ENCODE measurements at places on chromosomes 13 and 19.
A peak's percentile ranks its signal among the peaks of the same experiment; 100 is the strongest.

- H3K36me3 ChIP-seq, result no peaks in the 10 kb centered on the region
- H3K27ac ChIP-seq, result no peak overlapping the region
- no peak overlapping the region for H3K4me3 ChIP-seq
- no peak for DNase-seq
These were observed 87.5 kb downstream of the TSHZ3 start for GRCh38 chr19:31261603-31262212.

DNA sequence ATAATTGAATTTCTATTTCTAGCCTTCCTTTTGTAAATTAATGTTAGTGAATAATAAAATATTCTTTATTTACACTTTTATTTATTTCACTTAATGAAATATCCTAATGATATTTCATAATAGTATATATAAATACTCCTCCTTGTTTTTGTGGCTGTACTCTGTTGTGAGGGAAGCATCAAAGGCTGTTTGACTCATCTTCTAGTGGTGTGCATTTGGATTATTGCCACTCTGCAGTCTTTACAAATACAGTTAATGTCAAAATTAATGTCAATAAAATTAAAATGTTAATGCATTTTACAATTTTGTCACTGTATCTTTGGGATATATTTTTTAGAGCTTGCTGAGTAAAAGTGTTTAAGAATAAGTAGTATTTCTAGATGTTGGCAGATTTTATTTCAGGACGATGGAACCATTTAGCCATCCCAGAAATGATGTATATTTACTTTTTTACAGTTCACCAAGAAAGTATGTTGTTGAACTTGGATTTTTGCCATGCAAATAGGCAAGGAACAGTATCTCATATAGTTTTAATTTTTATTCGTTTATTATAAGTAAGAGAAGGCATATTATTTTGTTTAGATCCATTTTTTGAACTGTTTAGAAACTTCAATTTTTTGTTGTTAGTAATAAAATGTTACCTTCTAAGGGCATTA lies 281.2 kb upstream of the SLITRK6 start:
- no peak overlapping the region for H3K27ac ChIP-seq
- no peaks in the 10 kb centered on the region for H3K4me1 ChIP-seq
- H3K27me3 ChIP-seq, result no peaks in the 10 kb centered on the region
- no peak for DNase-seq
- no peak overlapping the region for H3K4me3 ChIP-seq
- no peaks in the 10 kb centered on the region for H3K36me3 ChIP-seq

GRCh38 chr19:28727480-28728159 lies 485.3 kb downstream of the UQCRFS1 start:
- H3K27me3 ChIP-seq, result peaks cover 2% of the 10 kb centered on the region
- peak; percentile 43 for DNase-seq
- H3K27ac ChIP-seq, result no peak overlapping the region
- peak overlapping the region; percentile 77 for H3K4me3 ChIP-seq

DNA sequence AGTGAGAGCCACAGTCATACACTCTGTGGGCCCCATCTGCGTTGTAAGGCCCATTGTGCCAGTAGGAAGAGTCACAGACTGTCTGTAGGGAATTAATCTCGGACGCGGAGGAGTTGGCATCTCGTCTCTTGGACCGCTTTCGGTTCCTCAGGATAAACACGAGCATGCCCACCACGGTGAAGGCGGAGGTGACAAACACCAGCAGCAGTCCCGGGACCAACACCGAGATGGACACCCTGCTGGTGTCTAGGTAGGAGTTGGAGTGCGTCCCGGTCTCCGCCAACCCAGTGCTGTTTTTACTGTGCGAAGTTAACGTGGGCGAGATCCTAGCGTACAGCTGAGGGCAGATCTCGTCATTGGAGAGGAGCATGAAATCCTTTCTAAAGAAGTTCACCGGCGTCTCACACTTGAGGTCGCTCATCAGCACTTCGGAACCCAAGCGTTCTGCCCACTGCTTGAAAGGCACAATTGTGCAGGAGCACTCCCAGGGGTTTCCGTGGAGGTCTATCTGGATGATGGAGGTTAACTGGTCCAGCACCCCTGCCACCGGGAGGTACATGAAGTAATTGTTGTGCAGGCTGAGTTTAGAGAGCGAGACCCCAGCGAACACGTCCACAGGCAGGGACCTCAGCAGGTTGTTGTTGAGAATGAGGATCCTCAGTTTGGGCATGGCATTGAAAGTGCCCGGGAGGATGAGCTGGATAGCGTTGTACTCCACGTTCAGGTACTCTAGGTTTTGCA lies 2.7 kb downstream of the SLITRK1 start:
- DNase-seq, result no peak
- no peaks in the 10 kb centered on the region for H3K4me1 ChIP-seq
- H3K27ac ChIP-seq, result no peak overlapping the region
- H3K36me3 ChIP-seq, result no peaks in the 10 kb centered on the region

DNA sequence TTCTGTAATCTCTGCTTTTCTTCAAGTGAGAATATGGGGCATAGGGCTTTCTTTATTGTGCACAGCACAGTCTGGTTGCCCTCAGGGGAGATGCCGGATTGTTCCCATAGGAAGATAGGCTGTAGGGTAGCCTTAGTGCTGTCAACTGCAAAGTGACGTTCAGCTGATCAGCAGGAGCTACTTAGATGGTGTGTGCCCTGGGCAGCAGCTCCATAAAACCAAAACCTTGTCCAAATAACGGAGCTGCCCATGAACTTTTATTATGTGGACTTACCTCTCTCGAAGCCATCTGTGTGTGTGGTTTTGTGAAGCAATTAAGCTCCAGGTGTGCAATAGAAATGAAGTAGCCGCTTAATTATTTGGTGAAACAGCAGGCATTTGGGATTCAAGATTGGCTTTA lies 120.0 kb upstream of the RNF113B start:
- no peaks in the 10 kb centered on the region for H3K27me3 ChIP-seq
- no peaks in the 10 kb centered on the region for H3K36me3 ChIP-seq
- H3K27ac ChIP-seq, result no peak overlapping the region
- no peak for DNase-seq

DNA sequence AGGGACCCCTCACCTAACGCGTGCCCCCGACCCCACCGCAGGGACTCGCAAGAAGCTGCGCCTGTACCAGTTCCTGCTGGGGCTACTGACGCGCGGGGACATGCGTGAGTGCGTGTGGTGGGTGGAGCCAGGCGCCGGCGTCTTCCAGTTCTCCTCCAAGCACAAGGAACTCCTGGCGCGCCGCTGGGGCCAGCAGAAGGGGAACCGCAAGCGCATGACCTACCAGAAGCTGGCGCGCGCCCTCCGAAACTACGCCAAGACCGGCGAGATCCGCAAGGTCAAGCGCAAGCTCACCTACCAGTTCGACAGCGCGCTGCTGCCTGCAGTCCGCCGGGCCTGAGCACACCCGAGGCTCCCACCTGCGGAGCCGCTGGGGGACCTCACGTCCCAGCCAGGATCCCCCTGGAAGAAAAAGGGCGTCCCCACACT lies 4.7 kb upstream of the MYBPC2 start:
- H3K36me3 ChIP-seq, result no peaks in the 10 kb centered on the region
- H3K27ac ChIP-seq, result no peak overlapping the region
- H3K4me1 ChIP-seq, result peaks cover 17% of the 10 kb centered on the region
- peaks cover 15% of the 10 kb centered on the region for H3K27me3 ChIP-seq
- DNase-seq, result peak; percentile 84

DNA sequence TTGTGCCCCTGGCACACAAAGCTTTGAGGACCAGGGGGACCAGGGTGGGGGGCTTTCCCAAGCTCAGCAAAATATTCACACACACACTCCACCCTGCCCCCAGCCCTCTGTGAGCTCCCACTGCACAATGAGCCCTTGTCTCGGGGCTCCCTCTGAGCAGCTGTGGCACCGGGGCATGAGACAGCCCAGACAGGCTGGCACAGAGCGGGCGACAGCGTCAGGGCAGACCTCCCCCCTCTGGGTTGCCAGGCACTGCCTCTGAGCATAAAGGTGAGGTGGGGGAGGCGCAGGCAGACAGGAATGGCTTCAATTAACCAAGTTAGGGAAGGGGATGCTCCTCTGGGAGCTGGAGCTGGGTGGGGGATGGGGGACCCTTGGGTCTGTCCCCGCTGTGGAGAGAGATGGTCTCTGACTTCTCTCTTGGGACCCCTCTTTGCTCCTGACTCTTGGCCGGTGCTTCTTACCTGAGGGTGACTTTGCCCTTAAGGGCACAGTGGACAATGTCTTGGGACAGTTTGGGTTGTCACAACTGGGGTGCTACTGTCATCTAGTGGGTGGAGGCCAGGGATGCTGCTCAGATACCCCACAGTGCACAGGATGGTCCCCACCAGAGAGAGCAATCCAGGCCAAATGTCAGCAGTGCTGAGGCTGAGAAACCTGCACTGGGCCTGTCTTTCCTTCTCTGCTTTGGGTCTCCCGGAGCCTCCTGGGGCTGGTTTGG lies 30.3 kb downstream of the LYL1 start:
- DNase-seq, result no peak
- peaks cover 3% of the 10 kb centered on the region for H3K4me1 ChIP-seq
- no peak overlapping the region for H3K4me3 ChIP-seq
- peaks cover 14% of the 10 kb centered on the region for H3K27me3 ChIP-seq
- no peaks in the 10 kb centered on the region for H3K36me3 ChIP-seq

- no peaks in the 10 kb centered on the region for H3K27me3 ChIP-seq
- no peak overlapping the region for H3K27ac ChIP-seq
- no peaks in the 10 kb centered on the region for H3K4me1 ChIP-seq
- no peak for DNase-seq
These were observed 287.1 kb downstream of the TBC1D4 start for GRCh38 chr13:75194717-75195462.

DNA sequence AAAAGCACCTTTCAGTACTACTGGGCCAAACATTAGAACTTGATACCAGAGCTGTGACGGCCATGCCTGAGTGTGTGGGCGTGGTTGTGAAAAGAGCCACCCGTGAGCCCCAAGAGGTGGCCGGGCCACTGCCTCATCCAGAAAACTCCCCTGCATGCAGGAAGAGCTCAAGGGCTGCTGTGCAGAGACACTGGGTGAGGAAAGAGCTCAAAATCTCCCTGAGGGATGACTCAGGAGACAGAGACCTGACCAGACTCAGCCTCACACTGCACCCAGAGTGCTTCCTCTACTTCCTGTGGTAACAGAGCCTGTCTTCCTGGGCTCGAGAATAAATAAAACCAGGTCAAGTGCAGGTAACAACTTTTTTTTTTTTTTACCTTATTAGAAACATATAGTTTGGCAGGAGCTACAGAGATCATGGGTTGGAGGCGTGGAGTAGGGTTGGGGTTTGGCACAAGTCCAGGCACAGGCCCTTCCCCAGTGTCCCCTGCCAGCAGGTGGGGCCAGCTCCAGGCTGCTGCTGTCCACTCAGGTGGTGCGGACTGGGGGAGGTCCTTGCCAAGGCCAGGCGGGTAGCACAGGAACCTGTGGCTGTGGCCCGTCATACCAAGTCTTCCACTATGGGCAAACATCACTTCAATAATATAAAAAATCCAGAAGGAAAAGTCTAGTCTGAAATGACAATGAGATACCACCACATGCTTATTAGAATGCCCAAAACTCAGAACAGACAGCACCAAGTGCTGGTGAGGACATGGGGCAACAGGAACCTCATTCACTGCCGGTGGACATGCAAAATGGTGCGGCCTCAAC lies 25.5 kb downstream of the ELL start:
- no peaks in the 10 kb centered on the region for H3K36me3 ChIP-seq
- no peak overlapping the region for H3K4me3 ChIP-seq
- H3K4me1 ChIP-seq, result peaks cover 4% of the 10 kb centered on the region
- H3K27me3 ChIP-seq, result no peaks in the 10 kb centered on the region
- 0 out of 2 replicates have a peak overlapping the region, but pooled peaks have one; percentile 5 for H3K27ac ChIP-seq

Data from H1 (cell line).